ENCODE measurements at places on chromosomes 7 and 10.

DNA sequence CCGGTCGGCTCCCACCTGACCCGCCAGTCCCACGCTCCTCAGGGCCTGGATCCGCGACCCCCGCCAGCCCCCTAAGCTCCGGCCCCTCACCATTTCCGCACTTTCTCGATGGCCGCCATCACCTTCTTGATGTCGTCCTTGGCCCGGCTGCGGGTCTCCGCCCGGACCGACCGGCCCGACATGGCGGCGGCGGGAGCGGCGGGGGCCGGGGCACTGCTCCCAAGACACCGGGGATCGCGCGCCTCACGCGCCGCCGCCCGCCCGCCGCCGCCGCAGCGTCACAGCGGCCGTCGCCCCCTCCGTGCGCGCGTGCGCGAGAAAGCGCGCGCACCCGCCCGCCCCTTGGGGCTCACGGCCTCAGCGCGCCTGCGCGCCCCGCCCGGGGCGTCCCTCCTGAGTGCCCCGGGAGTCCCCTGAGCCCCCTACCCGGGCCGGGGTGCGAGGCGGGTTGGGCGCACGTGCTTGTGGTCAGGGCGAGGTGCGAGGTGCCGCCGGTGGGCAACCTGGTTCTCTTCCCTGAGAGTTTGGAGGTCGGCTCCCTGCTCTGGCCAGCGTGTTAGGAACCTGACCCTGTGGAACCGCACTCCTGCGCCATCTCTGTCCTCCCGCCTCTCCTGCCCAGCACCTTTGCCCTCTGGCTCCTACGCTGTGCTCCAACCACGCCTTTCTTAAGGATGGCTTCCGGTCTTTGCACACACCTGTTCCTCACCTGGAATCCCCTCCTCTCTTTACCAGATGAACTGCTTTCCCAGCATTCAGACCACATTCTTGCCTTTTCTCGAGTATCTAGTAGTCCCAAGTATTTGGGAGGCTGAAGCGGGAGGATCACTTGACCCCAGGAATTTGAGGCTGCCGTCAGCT lies at the start of gene BCL7B:
Gene BCL7B (minus strand): TSS at position 294 of the 861 bp plus-strand sequence. CDS start 112 bp downstream, at position 182.
- no peak for DNase-seq

GRCh38 chr7:85713171-85713570 lies 526.3 kb upstream of the SEMA3D start:
- no peak for DNase-seq

- DNase-seq, result no peak
Observed at GRCh38 chr10:122018951-122019413, 30.0 kb downstream of the TACC2 start.

DNA sequence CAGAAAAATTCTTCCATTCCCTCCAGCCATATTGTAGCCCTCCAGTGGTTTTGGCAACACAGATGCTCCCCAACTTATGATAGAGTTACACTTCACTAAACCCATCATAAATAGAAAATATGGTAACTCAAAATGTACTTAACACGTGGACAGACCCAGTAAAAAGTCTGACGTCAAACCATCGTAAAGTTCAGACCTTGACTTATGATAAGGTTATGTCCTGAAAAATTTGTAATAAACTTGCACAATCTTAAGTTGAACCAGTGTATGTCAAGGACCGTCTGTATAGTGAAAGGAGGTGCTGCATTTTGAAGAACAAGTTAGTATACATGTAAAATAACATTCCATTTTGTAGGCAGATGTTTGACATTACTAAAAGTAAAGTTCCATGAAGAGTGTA lies 142.8 kb downstream of the NSUN6 start:
- DNase-seq, result no peak

DNA sequence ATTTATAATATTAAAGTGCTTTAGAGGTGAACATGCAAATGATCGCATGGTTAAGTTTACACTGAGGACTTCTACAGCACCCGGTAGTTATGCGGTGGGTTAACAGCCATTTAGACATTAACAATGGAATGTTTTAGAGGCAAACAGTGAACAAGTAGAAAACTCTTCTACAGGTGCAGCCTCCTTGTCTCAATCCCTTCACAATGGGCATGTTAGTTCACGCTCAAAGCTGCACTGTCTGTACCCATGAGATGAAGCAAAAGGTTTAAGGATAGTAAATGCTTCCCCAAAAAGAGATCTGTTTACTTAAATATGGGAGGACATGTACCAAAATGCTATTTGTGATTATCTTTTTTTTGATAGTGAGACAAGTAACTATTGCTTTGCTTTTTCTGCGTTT lies 25.1 kb downstream of the PUS7 start:
- no peak for DNase-seq

DNA sequence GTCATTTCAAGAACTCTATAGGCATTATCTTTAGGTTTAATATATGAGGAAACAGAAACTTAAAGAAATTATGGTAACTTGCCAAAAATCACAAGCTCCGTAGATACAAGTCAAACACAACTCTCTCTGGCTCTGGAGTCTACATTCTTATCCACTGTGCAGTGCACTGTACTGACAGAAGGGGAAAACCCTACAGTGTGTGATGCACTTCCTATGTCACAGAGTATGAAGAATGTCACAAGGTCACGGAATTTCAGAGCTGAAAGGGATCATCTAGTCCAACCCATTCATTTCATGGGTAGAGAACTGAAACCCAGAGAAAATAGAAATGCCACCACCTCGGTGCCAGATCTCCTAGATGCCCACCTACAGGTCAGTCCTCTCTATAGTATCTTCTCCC lies 86.1 kb downstream of the LRRTM3 start:
- DNase-seq, result no peak

DNA sequence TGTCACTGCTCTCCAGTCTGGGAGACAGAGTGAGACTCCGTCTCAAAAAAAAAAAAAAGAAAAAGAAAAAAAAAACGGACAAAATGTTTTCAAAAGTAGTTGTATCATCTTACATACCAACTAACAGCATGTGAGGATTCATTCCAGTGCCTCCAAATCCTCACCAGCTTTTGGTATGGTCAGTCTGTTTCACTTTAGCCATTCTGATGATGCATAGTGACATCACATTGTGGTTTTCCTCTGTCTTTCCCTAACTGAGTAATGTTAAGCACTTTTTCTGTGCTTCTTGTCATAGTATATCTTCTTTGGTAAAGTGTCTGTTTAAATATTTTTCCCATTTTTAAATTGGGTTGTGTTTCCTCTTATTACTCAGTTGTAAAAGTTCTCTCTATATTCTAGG lies 251.4 kb upstream of the CTBP2 start:
- DNase-seq, result no peak

Data from hippocampal formation (tissue), 2 donors.